Placental pericyte (primary cell): ENCODE measurements at places on chromosomes 11 and 22. TPM values are rescaled to one million over a fixed set of nuclear protein-coding genes. Genes with fewer than 3 reads are reported as not detected.

TCIRG1 gene
- 157 and 186 TPM in 2 replicates for total RNA-seq

WNT11 gene
- 0.14 and 0.22 TPM in 2 replicates for total RNA-seq

CD3D gene
- not detected in 2 replicates for total RNA-seq

MN1 gene
- total RNA-seq = 4.6 and 7.2 TPM in 2 replicates

PRODH gene
- 0.44 TPM in 1 of 2 replicates, not detected in the other for total RNA-seq

KAT5 gene
- 51.8 and 60.2 TPM in 2 replicates for total RNA-seq

NCAM1 gene
- 0.66 and 4.6 TPM in 2 replicates for total RNA-seq

ARFIP2 gene
- 70.0 and 118 TPM in 2 replicates for total RNA-seq
